ENCODE measurements at places on chromosomes 1 and 21. TPM values are rescaled to one million over a fixed set of nuclear protein-coding genes. Genes with fewer than 3 reads are reported as not detected.

DNA sequence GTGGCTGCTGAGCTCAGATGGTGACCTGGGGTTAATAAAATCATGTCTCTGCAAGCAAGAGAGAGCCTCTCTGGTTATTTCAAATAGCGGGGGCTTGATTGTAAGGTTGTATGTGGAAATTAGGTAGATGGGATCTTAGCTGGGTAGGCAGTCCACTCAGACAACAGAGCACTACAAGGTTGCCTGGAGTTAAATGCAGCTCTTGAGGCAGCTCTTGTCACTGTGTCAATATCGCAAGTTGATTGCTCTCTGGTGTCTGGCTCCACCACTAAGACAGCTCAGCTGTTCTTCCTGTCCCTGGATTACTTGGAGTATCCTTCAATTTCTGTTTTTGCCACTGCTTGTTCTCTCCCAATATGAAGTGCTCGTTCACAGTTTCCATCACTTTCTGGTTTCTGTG lies 93.8 kb downstream of the C21orf91 start:
- no peak for DNase-seq

Gene GLIS1
- not detected for total RNA-seq

GRCh38 chr1:110235834-110236682 lies 25.9 kb downstream of the KCNC4 start:
- peak; percentile 86 for DNase-seq

DNA sequence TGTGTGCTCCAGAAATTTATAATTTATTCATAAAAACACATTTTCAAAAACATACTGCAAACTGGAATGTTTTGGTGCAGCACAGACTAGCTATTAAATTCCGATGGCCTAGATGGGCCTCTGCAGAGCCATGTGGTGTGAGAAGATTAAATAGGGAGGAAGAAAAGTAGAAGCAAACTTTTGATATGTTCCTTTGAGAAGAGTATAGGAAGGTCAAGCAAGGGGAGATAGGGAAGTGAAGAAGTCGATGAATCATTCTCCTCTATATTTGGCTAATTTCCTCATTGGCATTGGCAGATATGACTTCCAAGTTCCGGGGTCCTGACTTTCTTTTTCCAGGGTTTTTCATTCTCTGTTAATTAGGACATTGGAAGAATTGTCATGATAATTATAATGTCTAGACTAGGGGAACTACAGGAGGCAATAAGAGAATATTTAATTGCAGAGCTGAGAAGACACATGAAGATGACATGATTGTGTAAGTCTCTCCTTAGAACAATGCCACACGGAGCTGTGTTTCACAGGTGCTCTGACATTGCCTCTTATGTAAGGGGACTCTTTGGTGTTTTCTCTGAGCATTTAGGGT lies 19.3 kb upstream of the ZNF326 start:
- DNase-seq = peak; percentile 14

Gene FCAMR
- not detected for total RNA-seq

Data from endothelial cell of umbilical vein (primary cell).